ENCODE measurements at places on chromosomes 3 and 15.
A peak's percentile ranks its signal among the peaks of the same experiment; 100 is the strongest.

DNA sequence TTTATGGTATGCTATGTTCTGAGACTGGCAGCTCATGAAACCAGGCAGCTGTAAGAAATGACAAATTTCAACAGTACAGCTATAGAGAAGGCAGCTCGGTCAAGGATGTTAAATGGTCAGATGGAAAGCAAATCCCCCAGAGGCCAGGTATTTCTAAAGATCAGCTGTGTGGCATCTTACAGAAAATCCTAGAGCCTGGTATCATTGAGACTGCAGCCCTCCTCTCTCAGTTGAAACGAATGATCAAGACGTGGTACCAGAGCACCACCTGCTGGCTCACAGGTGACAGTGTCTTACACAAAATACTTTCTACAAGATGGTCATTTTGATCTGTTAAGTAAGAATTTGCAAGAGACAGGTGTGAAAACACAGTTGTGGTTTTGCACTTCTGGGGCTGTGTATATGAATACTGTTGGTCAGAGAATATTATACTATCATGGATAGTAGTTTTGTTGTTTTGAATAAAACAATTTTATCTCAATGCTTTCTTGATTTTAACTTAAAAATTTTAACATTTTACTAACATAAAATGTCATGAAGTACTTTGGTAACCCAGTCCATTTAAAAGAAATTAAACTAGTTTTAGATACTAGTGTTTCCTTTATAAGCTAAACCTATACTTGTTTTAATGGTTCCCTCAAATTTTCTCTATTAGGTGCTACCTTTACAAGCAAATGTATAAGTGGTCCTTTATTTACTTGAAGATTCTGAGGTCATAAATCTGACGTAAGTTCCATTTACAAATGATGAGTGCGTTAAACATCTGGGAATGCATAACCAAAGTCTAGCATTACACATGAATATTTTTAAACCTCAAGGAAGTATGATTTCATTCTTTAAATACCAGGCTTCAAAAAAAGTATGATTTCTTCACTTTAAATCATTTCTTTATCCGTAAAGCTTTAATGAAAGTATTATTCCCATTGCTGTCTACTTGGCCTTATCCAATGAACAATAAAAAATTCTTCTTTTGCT is 121.8 kb downstream of the PDZRN3 start:
- DNase-seq, result peak; percentile 94

DNA sequence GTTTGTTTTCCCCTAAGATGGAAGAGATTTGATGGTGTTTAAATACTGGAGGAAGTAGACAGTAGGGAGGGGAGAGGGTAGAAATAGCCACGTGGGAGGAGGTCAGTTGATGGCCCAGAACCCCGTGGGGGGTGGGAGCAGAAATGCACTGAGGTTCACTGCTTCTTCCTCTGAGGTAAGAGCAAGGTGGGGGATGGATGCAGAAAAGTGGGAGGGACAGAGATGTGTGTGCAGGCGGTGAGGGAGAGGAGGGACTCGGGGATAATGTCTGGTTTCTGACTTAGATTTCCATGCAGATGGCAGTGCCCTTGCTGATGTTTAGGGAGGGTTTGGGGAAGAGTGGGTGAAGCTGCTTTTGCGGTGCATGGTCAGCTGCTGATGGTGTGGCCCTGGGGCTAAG is 102.9 kb downstream of the ARNT2 start:
- DNase-seq, result no peak

- no peak for DNase-seq
Observed at GRCh38 chr15:77209221-77209620, 138.3 kb upstream of the TSPAN3 start.

DNA sequence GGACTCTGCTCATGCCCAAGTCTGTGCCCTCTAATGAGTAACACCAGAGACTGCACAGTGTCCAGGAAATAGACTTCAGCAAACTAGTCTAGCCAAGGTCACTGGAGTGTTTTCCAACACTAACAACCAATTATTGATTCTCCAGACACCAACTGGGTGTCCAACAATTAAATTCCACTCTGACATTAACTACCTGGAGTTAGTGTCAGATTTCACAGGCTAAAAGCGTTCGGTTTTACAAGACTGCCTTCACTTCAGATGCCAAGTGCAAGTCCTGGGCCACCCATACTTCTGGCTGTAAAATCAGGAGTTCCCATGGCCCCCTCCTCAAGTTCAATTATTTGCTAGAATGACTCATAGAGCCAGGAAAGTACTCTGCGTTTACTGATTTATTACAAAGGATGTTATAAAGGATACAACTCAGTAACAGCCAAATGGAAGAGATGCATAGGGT is 20.8 kb upstream of the CFAP161 start:
- DNase-seq, result no peak

GRCh38 chr3:194537732-194538247 is 51.0 kb upstream of the ATP13A3 start:
- peak; percentile 73 for DNase-seq

DNA sequence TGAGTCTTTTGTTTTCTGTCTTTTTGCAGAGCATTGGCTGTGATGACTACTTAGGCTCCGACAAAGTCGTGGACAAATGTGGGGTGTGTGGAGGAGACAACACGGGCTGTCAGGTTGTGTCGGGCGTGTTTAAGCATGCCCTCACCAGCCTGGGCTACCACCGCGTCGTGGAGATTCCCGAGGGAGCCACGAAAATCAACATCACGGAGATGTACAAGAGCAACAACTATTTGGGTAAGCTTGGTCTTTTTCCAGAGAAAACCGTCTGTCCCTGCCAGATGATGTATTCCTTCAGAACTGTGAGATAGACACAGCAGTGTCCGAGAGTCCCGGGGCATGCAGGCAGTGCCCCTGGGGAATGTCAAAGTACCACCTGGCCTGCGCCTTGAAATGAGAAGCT is 149.9 kb upstream of the NR2E3 start:
- DNase-seq, result no peak

- peak; percentile 57 for DNase-seq
Observed at GRCh38 chr15:25691544-25692430, 171.3 kb downstream of the ATP10A start.

DNA sequence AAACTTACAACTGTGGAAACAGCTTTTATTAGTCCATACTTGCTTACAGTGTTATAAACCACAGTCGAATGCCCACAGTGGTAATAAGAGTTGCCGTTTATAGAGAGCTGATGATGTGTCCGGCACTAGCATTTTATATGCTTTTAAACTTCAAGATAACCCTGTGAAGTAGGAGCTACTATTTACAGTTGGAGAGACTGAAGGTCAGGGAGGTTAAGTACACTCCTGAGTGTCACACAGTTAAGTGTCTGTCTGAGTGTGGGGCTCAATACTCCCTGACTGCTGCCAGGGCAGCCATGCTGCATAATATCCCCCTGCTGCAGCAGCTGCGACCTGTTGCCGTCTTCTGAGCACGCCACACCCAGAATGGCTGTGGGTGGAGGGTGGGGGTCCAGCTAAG is 89.9 kb upstream of the TNFAIP8L3 start:
- no peak for DNase-seq

GRCh38 chr3:108489776-108490175 is 20.6 kb downstream of the MYH15 start:
- DNase-seq, result peak; percentile 72

DNA sequence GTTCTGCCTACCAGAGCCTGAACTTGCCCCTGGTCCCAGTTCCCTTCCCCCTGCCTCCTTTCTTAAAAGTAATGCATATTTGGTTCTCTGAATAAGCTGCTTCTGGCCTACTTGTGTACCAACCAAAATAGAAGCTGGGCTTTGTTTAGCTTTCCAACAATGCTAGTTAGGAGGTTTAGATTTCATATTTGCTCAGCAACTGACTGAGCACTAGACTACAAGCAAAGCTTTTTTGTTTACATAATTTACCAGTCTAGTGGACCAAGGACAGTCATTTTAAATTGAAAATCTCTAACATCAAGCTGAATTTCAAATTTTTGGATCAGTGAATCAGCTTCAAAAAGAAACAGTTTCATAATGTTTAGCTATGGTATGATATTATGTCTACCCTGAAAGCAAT is 331.2 kb downstream of the ULK4 start:
- DNase-seq, result no peak

GRCh38 chr3:152270937-152271336 is 2.2 kb downstream of the MBNL1 start:
- peak; percentile 42 for DNase-seq

DNA sequence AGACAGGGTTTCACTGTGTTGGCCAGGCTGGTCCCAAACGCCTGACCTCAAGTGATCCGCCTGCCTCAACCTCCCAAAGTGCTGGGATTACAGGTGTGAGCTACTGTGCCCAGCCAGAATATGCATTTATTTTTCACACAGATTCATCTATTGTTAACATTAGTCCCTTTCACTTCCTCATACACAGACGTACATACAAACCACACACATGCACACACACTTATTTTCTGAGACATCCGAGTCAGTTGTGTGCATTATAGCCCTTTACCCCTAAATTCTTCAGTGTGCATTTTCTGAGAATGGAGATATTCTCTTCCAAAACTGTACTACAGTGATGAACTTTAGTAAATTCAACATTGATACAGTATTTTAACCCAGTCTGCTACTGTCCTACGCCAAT is 15.0 kb upstream of the MEX3B start:
- no peak for DNase-seq

DNA sequence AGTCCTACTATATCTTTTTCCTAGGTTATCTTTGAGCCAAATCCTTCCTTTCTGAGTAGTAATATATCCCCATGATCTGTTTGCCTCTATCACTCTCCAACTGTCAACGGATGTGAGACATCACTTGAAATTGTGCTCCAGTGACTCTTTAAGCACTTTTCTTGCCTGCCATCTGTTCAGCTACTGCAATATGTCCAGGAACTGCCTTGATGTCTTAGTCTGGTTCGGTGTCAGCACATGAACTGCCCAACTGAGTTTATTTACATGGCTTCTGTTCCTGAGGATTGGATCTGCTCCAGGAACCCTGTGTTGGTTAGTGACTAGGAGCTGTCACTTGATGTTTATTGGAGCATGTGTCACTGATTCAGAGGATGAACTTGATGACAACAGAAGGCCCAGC is 116.5 kb downstream of the SLC9A9 start:
- DNase-seq, result no peak

DNA sequence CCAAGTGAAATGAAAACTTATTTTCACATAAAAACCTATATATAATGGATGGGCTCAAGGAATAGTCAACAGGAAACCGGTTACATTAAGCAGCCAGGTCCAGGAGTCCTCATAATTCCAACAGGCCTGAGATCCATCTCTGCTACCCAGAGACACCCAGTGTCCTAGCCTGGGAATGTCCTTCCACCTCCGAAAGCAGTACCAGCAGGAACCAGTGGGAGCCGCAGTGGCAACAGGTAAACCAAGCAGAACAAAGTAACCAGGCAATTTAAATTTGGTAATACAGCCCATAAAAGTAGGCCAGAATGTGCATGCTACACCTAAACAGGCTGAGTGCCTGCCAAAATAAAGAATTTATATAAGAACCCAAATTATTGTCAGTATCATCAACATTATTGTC is 195.6 kb downstream of the ZBBX start:
- DNase-seq, result no peak

All from fibroblast of the aortic adventitia (primary cell).